Stimulated activated CD4-positive, alpha-beta T cell treated with anti-CD3 and anti-CD28 coated beads, Interleukin-12 subunit alpha, Interleukin-12 subunit beta, amount 100 ng/mL, for 4 hours (primary cell): ENCODE measurements at places on chromosomes 7 and 10.

DNA sequence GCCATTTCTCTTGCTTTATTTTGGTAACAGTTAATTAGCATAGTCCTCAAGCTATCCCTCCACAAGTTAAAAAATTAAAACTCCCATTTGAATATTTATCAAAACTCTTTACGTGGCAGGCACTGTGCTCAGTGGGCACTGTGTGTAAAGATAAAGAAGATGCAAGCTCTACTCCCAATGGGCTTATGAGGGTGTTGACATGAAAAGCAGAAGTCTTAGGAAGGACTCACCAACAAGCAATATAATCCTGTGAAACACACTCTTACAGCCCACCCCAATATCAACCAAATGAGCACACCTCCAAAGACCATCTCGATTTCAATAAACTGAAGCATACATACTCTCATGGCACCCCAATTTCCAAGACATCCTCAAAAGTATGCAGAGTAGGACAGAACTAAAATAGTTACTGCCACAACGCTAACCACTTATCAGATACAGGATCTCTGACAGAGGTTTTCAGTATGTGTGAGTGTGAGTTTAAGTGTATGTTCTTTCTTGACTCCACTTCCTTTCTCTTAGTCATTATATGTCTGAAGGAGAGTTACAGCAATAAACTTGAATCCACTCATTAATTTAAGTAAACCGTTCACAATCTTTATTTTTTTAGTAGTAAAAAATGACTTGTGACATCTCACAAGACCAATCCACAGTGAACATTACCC is 120.0 kb downstream of the PDE1C start:
- no peak for DNase-seq

- DNase-seq = no peak
These were observed 161.6 kb downstream of the RTKN2 start for GRCh38 chr10:62106929-62107519.

GRCh38 chr7:69912141-69912540 is 313.9 kb downstream of the AUTS2 start:
- no peak for DNase-seq

DNA sequence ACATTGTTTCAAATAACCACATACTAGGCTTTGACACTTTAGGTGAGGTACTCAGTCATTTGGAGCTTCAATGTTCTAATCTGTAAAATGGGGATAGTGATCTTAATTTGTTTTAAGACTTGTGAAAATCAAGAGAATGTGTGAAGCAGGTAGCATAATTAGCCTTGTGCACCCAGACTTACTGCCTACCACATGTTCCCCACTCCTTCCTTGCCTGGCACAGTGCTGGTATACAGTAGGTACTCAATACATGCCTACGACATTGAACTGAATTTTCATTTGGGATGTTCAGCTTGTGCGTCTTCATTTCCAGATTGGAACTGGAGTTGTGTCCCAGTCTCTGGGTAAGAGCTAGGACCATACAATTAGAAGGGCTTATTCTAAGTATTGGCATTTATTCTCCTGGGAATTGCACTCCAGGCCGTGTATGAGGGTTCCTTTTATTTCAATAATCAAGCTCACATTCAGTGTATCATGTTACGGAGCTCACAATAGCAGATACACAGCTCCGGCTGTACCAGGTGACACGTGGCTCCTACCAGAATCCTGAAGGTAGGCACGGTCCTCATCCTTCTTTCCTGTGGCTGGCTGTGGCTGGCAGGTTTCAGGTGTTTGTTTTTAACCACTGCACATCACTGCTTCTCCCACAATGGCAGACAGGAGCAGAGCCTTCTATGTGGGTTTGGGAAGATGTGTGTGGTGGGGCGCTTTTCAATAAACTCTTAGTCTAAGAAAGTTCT is 109.4 kb upstream of the PDCD4 start:
- DNase-seq = no peak

- no peak for DNase-seq
These were observed 435.3 kb downstream of the GATA3 start for GRCh38 chr10:8489823-8490222.
